WTC11 (cell line): ENCODE measurements at places on chromosomes 3 and 15. TPM values are rescaled to one million over a fixed set of nuclear protein-coding genes. Genes with fewer than 3 reads are reported as not detected.

LRRC3B gene
- 3.0 to 5.3 TPM (median 3.4 TPM) in 3 replicates for total RNA-seq

TBL1XR1 gene
- 133 to 148 TPM (median 139 TPM) in 3 replicates for total RNA-seq

TMIE gene
- 0.57 to 1.3 TPM (median 0.69 TPM) in 3 replicates for total RNA-seq

OIP5 gene
- 28.9 to 33.7 TPM (median 30.4 TPM) in 3 replicates for total RNA-seq

BOC gene
- 6.6 to 8.0 TPM (median 7.2 TPM) in 3 replicates for total RNA-seq

HGD gene
- 0.39 to 1.5 TPM (median 0.44 TPM) in 3 replicates for total RNA-seq

PTH1R gene
- 4.0 to 12.0 TPM (median 5.6 TPM) in 3 replicates for total RNA-seq

EIF5A2 gene
- 7.6 to 8.6 TPM (median 7.7 TPM) in 3 replicates for total RNA-seq

FOXL2NB gene
- 2.2 to 5.1 TPM (median 2.9 TPM) in 3 replicates for total RNA-seq

GABRR3 gene
- not detected in 3 replicates for total RNA-seq
